COR-L47 (cell line): ENCODE measurements at places on chromosomes 12 and 14.

- no peak for DNase-seq
These were observed 2.6 kb downstream of the CCDC85C start for GRCh38 chr14:99601361-99601831.

DNA sequence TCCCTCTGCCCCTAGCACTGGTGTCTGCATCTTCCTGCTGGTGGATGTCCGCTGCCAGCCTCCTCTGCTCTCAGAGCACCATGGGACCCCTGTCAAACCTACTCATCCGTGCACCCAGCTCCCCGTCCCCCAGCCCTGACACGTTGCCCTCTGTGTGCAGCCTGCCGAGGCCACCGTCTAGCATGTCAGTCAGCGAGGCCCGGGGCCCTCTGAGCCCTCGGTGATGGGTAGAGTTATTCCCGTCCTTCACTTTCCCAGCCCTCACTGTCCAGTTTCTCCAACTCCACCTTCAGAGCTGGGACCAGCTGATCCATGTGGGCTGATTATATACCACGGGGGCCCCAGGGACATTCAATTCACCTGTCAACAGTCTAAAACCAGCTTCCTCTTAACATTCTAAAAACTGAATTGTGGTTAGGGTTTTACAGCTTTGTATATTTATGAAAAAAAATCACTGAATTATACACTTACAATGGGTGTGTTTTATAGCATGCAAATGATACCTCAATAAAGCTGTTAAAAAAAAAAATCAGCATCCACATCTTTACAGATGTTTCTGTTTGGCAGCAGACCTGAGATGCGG lies 61.3 kb downstream of the CCDC88C start:
- DNase-seq: no peak

DNA sequence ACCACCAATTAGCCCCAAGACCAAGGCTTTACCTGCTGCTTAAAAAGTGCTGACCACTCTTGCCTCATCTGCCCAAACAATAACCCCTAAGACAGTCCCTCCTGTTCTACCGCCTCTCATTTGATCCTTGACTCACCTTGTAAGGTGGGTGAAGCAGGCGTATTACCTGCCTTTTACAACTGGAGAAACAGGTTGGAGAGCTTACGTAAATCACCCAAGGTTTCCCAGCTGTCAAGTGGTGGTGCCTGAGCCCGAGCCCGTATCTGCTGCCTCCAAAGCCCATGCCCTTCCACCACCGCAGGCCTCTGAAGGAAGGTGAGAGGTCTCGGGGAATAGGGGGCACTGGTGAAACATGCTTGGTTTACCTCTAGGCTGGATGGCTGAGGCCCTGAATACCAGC lies 36.6 kb downstream of the MAX start:
- DNase-seq: no peak

- DNase-seq: no peak
These were observed 122.3 kb upstream of the FBXO33 start for GRCh38 chr14:39554576-39554975.

DNA sequence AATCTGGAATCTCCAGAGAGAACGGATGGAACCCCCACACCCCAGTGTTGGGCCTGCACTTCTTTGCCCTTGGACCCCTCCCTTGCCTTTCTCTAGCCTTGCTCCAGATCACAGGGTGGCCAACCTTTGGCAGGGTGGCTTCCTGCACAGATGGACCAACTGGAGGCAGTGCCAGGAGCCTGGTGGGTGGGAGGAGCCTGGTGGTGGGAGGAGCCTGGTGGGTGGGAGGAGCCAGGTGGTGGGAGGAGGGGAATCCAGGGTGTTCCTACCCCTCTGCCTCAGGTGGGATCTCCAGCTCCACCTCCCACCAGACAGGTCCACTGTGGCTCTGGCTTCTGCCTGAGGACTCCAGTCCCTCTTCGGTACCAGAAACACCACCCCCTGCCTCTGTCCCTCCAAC lies 15.0 kb upstream of the ORAI1 start:
- DNase-seq: no peak

DNA sequence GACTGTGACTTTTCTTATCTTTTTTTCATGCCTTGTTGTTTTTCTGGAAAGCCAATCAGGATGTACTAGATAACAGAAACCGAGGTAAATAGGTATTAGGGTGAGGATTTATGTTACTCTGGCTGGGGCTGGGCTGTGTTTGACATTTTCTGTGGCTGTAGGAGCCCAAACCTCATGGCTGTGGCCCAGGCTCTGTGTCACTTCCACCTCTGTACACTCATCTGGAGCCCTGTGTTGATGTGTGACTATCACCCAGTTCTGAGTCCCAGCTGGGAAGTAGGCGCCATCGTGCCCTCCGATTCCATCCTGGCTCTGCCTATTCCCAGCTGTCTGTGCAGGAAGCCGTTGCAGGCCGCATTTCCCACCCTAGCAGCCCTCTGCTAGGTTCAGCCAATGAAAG lies 1.6 kb upstream of the HHIPL1 start:
- no peak for DNase-seq

DNA sequence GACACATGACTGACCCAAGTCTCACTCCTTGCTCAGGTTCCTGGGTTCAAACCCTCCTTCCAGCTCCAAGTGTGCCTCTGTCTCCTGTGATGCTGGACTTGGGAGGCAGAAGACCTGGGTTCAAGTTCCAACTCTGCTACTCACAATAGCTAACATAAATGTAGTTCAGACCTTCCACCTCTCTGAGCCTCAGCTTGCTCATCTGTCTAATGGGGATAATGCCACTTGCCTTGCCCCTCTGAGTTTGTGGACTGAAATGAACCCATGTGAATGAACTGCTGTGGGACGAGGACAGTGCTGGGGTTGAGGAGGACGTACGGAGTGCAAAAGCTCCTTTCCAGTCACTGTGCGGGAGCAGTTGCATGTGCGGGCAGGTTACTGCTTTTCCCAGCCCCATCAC lies 40.9 kb downstream of the ACADS start:
- DNase-seq: no peak

- DNase-seq: no peak
These were observed 79.6 kb upstream of the IFNG-AS1 start for GRCh38 chr12:67909681-67910080.

GRCh38 chr14:84456946-84457345 lies 1073.0 kb upstream of the FLRT2 start:
- no peak for DNase-seq

DNA sequence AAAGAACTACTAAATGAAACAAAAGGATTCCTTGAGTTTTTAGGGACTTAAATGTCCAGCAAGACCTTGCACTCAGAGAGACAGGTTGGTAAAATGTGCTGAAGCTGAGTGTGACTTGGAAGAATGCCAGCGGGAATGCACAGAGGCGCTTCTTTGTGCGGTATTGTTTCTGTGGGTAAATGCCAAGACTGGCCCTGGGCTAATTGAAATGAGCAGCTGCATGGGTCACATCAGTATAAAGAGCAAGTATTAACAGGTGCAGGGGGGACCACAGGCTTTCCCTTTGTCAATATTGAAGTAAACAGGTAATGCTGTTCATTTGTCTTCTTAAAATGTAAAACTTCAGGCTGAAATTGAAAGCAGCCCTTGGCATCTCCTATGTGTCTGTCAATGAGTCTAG lies 74.3 kb downstream of the LMO3 start:
- DNase-seq: peak; percentile 87

DNA sequence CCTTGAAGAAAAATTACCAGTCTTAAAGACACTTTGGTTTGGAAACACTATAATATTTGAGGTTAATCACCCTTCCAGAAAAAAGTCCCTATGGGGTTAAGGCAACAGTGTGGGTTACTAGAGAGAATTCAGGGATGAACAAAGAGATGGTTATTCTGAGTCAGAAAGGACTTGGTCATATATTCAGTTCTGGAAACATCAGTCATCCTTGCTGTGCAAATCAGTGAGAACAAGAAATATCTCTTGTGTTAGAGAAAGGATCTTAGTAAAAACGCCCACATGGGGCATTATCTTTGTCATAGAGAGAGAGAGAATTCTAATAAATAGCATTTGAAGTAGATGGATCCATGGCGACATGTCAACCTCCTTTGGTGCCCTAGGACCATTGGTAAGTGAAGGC lies 59.4 kb upstream of the E2F7 start:
- no peak for DNase-seq

GRCh38 chr14:61296719-61297502 lies 15.8 kb upstream of the TMEM30B start:
- DNase-seq: peak; percentile 13

GRCh38 chr12:27237790-27238771 lies 6.0 kb upstream of the STK38L start:
- DNase-seq: no peak

- DNase-seq: no peak
These were observed 320.6 kb upstream of the TBX3 start for GRCh38 chr12:115004470-115005146.

DNA sequence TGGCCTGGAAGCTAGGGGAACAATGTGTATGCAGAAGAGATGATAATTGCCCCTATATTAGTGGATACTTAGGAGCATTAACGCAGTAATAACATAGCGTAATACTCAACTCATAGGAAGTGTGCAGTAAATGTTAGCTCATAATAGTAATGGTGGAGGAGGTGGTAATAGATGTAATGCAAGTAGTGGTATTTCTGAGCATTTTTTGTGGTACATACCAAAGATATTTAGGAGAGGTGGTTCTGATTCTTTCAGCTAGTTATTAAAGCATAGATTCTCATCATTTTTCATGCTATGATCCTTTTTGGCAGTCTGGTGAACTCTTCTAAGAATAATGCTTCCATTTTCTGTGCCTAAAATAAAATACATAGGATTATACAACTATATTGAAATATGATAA lies 233.1 kb downstream of the PTPRO start:
- no peak for DNase-seq
